ENCODE measurements at places on chromosomes 5 and 9.

DNA sequence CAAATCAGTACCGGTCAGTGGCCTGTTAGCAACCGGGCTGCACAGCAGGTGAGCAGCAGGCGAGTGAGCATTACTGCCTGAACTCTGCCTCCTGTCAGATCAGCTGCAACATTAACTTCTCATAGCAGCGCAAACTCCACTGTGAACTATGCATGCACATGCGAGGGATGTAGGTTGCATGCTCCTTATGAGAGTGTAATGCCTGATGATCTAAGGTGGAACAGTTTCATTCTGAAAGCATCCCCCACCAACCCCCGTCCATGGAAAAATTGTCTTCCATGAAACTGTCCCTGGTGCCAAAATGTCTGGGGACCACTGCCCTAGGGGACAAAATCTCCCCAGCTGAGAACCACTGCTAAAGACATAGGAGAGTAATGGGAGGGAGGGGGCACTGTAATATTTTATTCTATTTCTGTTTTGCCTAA is 51.1 kb downstream of the P4HA2 start:
- no peak for DNase-seq

- DNase-seq, result no peak
These were observed 1.9 kb upstream of the LHX2 start for GRCh38 chr9:124009531-124010217.

DNA sequence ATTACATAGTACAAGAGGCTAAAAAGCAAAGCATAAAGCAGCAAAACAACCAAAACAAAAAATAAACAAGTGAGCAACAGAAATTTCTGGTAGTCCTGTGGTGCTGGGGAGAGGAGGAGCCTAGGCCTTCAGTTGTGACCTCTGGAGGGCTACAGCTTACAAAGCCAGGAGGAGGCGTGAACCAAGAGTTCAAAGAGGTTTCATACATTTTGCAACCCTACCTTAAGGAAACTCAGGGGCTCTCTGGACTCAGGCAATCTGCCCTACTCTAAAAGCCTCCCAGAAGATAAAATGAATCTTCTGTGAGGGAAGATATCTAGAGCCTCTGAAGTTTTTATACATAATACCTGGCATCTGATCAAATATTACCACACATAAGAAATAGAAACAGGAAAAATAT is 187.4 kb downstream of the AGTPBP1 start:
- no peak for DNase-seq

DNA sequence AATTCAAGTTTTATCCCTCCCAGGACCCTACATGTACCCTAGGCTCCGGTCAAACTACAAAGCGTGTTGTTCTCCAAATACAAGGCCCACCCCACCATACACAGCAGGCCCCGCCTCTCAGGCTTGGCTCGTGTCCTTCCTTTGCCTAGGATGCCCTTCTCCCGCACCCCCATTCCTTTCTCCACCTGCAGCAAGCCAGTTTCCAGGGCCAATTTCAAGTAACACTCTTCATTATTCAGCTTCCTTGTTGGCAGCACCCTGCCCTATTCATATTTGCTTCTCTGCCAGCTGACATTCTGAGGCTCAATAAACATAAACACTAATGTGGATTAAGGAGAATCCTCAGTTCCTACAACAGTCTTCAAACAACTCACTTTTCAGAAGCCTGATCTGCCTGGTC is 31.7 kb downstream of the EPB41L4B start:
- no peak for DNase-seq

- DNase-seq, result no peak
These were observed 16.4 kb downstream of the TARS1 start for GRCh38 chr5:33457126-33457525.

GRCh38 chr9:134617246-134617645 is 24.4 kb upstream of the COL5A1 start:
- no peak for DNase-seq

GRCh38 chr9:110623462-110624025 is 44.0 kb upstream of the SVEP1 start:
- DNase-seq, result peak; percentile 60

DNA sequence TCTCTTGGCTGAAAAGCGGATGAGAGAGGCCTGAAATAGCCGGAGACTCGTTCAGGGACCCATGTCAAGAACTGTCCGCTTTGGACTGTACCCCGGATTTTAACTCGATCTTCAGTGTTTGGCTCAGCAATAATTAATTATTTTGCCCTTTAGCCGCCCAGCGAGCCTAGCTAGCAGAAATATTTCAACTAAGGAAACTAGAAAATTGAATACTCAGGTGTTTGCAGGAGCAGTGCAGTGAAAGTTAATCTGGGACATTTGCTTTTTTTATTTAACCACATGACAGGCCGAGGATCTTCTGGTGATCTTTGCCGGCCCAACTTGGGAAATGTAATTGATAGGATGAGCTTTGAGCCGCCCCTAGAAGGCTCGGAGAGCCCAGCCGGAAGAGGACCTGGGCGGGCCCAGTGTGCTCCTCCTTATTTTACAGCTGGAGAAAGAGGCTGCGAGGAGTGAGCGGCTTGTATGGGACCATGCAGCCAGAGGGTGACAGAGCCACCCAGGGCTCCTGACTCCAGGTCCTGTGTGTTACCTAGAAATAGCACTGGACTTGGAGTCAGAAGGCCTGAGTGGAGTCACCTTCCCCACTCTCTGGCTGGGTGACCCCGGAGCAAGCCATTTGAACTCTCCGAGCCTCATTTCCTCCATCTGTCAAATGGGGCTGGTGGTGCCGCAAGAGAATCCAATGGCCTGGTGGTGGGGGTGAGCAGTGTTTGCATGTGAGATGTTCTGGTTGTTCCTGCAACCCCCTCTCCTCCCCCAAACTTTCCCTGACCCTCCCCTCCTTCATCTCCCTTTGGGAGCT is 2.4 kb downstream of the PPARGC1B start:
- no peak for DNase-seq

DNA sequence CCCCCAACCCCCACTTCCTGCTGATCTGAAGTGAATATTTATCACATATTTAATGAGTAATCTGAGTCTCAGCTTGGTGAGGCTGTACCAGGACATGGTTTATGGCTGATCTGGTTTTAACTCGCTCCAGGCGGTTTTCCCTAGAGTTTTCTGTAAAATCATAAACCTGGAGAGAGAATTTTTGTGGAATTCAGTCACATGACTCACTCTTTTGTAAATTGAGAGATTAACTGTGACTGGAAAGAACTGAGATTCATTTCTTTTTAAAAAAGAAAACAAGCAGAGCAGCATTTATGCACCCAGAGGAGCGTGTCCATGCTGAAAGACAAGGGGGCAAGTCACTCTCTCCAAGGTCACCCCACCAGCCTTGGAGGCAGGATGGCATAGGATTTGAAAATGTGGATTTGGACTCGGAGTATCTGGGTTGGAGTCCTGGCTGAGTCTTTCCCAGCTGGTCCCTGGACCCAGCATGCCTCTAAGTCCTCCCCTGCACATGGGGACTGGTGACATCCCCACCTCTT is 81.8 kb downstream of the ZNF618 start:
- no peak for DNase-seq

- no peak for DNase-seq
These were observed 485.4 kb upstream of the CLINT1 start for GRCh38 chr5:158344376-158344775.

DNA sequence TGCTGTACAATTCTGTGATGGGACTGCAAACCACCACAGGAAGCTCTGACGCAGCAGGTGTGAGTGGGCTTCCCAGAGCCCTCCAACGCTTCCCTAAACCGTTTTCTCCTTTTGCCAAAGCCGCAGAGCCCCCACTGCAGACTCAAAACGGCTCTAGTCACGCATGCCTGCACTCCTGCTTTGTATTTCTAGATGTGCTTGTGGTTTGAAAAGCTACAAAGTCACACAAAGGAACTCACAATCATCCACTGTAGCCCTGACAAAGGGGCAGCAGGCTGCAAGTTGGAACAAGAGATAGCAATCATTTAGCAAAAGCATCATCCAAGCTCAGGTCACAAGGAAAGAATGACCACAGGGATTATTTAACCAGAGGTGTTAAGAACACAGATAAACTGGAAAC is 79.3 kb downstream of the PTPN3 start:
- no peak for DNase-seq

GRCh38 chr9:119881898-119882297 is 512.7 kb upstream of the BRINP1 start:
- no peak for DNase-seq

DNA sequence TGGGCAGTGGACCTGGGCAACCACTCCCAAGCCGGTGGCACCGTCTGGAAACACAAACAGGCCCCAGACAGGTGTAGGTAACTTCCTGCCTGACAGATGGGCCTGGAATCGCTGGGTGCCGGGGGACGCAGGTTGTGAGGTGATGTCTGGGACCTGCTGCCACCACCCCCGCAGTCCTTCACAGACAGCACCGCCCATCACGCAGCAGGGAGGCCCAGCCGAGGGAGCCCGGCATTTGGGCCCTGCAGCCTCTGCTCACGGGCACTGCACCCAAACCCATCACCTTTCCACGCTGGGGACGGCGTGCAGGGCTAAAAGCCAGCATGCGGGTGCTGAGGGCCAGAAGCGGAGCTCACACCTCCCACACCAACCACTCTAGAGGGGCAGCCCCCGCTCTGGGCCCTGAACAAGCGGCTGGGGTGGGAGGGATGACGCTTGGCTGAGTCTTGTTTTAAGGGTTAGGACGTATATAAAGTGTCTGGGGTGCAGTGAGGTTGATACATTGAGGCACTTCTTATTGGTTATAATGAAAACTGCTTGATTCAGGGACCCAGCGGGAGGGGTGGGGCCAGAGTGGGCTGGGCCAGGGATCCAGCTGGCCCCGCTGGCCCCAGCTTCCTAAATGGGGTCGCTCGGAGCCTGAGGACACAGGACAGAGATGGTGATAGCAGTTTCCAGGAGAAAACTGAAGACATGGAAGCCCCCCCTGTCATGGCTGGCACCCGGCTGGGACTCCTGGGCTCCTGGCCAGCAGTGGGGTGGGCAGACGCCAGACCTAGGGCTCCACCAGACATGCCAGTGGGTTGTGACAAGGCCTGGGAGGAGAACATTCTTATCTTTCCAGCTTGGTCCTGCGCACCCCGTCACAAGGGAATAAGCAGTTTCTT is 11.3 kb downstream of the MYMK start:
- no peak for DNase-seq

- DNase-seq, result no peak
These were observed 60.6 kb downstream of the RGS7BP start for GRCh38 chr5:64566310-64566916.

DNA sequence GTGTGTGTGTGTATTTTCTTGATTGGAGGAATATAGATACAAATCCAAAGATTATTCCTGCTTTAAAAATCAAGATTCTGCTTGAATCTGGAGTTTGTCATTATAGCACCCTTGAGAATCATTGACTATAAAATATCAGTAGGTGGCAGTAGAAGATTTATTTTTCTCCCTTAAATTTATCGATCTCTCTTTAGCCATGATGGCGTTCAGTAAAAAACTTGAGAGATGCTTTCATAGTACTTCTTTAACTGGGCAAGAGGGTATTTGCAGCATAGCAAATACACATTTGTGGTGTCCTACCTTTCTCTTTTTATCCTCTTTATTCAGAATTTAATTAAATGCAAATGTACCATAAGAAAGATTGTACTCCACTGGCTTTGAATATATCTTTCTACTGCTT is 307.7 kb downstream of the ADGRV1 start:
- no peak for DNase-seq

GRCh38 chr9:88502552-88503034 is 32.4 kb upstream of the NXNL2 start:
- DNase-seq, result no peak

DNA sequence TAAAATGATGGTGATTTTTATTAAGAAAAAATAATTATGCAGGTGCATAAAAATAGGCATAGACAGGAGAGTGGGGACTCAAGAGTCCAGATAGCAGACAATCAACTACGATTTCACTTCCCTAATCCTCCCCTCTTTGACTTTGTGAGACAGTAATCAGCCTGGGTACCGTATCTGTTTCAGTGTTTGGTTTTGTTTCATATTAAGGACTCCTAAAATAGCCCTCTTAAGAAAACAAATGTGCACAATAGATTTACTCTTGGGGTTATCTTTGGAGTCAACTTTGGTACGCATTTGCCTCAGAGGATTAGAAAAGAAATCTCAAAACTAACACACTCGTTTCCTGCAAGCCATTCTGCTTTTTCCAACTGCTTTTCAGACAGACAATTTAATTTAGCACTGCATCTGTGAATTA is 96.3 kb downstream of the ZNF608 start:
- no peak for DNase-seq

DNA sequence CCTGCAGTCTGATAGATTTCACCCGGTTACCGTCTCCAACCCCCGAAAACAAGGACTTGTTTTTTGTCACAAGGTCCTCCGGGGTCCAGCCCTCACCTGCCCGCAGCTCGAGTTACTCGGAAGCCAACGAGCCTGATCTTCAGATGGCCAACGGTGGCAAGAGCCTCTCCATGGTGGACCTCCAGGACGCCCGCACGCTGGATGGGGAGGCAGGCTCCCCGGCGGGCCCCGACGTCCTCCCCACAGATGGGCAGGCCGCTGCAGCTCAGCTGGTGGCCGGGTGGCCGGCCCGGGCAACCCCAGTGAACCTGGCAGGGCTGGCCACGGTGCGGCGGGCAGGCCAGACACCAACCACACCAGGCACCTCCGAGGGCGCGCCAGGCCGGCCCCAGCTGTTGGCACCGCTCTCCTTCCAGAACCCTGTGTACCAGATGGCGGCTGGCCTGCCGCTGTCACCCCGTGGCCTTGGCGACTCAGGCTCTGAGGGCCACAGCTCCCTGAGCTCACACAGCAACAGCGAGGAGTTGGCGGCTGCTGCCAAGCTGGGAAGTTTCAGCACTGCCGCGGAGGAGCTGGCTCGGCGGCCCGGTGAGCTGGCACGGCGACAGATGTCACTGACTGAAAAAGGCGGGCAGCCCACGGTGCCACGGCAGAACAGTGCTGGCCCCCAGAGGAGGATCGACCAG is 121.3 kb downstream of the DAB2IP start:
- DNase-seq, result no peak

DNA sequence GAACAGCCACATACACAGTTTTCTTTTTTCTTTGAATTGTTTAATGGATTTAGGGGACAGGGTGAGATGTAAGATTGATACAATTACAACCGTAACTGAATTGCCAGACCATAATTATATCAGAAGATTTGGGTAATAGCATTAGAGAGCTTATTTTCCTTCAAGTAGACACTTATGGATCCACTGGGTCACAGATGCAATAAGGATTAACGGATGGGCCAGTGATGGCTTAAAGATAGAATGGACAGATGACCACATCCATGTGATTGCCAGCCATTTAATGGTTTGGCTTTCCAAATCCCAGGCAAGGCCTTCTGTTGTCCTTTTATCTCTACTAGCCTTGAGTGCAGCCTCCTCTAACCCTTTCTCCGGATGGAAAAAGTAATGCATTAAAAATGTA is 94.7 kb upstream of the NUDT12 start:
- no peak for DNase-seq
